ENCODE measurements at places on chromosomes 1 and 21. TPM values are rescaled to one million over a fixed set of nuclear protein-coding genes. Genes with fewer than 3 reads are reported as not detected.

Gene MYBPHL
- not detected for total RNA-seq

- no peak overlapping the region for H3K4me3 ChIP-seq
- peaks cover 18% of the 10 kb centered on the region for H3K36me3 ChIP-seq
- H3K4me1 ChIP-seq: peaks cover 14% of the 10 kb centered on the region
- no peak overlapping the region for H3K27ac ChIP-seq
- no peaks in the 10 kb centered on the region for H3K27me3 ChIP-seq
- no peak for DNase-seq
These were observed 64.7 kb downstream of the MPZL1 start for GRCh38 chr1:167786502-167786901.

GRCh38 chr21:33268737-33269441 is 2.7 kb downstream of the IL10RB start:
- peak overlapping the region; percentile 55 for H3K4me3 ChIP-seq
- peaks cover 46% of the 10 kb centered on the region for H3K4me1 ChIP-seq
- peaks cover 52% of the 10 kb centered on the region for H3K36me3 ChIP-seq
- H3K27ac ChIP-seq: no peak overlapping the region
- no peak for DNase-seq

- H3K4me1 ChIP-seq: peaks cover 23% of the 10 kb centered on the region
- H3K27me3 ChIP-seq: peaks cover 72% of the 10 kb centered on the region
- H3K27ac ChIP-seq: no peak overlapping the region
- H3K36me3 ChIP-seq: no peaks in the 10 kb centered on the region
- peak overlapping the region; percentile 82 for H3K4me3 ChIP-seq
These were observed 576 bp downstream of the CCN1 start for GRCh38 chr1:85580872-85581801.

GRCh38 chr1:154779551-154780189 is 90.4 kb downstream of the KCNN3 start:
- H3K4me1 ChIP-seq: peaks cover 42% of the 10 kb centered on the region
- H3K27me3 ChIP-seq: peaks cover 2% of the 10 kb centered on the region
- DNase-seq: no peak
- H3K27ac ChIP-seq: no peak overlapping the region
- H3K36me3 ChIP-seq: peaks cover 2% of the 10 kb centered on the region
